ENCODE measurements at places on chromosomes 12 and 14.

DNA sequence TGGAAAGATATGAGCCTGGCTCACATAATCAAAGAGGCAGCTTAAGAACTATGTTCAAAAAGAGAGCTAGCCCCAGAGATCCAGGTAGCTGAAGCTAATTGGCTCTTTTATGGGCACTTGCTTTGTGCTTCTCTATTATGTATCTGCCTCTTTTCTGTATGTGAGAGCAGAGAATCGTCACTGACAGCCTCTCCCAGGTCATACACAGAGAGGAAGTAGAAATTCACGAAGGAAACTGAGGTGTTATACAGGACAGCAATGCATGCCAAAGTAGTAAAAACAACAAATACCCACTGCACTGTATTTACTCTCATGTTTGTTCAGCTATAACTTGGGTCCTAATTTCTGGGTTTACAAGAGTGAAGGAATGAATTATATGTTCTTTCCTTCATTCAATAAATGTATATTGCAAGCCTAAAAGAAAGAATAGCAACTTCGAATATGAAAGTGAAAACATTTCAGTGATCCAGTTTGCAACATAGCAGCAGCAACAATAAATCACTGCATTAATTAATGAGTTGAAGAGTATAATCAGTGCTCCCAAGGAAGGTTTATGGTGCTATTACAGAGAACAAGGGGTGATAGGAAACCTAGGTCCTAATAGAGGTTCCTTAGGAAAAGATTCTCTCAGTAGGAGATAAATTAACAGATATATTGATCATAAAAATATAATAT, 47.1 kb upstream of the ATXN7L3B start:
- no peak for DNase-seq

GRCh38 chr12:77599782-77600467, 230.8 kb upstream of the NAV3 start:
- no peak for DNase-seq

- no peak for DNase-seq
These were observed 506.2 kb upstream of the TBX3 start for GRCh38 chr12:115190010-115190770.

GRCh38 chr12:4526923-4527546, 11.7 kb upstream of the RAD51AP1 start:
- DNase-seq, result no peak

- peak; percentile 77 for DNase-seq
These were observed 15.3 kb upstream of the SPIC start for GRCh38 chr12:101459642-101460346.

GRCh38 chr12:2944401-2945047, 14.7 kb upstream of the TEAD4 start:
- DNase-seq, result peak; percentile 31

- DNase-seq, result no peak
These were observed 979.8 kb downstream of the BCL11B start for GRCh38 chr14:98292191-98292590.

DNA sequence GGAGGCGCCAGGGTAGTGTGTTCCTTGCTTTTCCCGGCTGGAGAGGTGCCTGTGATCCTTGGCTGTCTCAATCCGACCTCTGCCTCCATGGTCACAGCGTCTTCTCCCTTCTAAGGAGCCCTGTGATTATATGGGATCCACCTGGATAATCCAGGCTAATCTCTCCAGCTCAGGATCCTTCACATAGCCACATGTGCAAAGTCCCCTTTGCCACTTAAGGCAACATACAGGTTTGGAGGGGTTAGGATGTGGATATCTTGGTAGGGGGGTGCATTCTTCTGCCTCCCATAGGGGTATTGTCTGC, 1.2 kb upstream of the HVCN1 start:
- no peak for DNase-seq

DNA sequence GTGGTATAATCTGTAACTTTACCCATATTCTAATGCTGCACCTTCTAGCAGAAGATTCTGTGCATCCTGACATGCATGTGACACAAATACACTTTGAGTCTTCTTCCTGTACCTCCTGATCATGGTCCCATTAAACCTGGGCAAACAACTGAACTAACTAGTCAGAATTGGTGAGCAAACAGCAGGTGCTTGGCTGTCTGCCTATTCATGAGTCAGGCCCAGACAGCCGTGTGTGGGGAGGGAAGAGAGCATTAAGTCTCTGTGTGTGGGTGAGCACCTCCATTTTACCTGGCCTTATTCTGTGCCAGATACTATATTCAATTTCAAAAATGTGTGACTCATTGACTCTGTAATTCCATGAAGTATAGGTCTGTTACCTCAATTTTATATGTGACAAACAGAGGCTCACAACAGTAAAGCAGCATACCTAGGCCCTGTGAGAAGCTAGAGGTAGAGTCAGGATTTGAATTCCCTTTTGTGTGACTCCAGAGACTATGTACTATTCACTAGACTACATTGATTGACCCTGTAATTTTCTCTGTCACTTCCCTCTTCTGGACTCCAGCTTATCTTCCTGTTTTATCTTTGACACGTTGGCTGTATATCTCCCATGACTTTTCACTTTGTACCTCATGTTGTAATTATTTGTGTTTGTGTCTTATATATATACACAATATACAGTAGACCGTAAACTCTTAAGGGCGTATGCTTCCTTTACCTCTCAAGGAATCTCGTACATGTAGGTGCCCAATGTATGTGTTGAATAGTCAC, 32.2 kb downstream of the SUSD6 start:
- DNase-seq, result no peak

DNA sequence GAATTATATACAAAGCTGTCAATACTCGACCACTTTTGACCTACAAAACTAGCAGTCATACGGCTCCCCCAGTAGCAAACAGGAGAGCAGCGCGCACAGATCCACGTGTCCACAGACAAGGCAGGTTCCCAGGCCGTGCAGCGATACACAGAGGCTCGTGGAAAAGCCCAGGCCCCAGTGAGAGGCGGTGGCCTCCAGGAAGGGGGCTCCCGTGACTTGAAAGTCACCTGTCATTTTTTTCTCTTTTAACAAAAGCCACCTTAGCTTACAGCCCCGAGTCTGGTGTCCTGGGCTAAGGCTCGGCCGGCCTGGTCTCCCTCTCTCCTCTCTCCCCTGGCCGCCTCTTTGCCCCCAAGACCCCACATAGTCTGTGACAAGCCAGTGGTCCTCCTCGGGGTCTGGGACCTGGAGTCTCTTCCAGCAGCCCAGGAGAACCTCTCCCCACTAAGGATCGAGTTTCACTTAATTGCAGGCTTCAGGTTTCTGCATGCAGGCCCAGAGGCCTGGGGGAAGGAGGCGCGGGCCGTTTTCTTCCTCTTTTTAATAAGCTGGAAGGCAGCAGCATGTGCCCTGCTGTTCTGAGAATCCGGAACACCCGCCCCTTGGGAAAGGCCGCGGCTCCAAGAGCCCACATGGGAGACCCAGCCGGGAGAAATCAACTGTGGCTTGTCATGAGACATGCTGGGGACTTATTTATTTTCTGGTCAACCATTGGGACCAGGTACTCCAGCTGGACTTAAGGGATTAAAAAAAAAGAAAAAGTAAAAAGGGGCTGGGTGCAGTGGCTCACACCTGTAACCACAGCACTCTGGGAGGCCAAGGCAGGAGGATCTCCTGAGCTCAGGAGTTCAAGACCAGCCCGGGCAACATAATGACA, 15.9 kb downstream of the NCOR2 start:
- no peak for DNase-seq

- DNase-seq, result no peak
These were observed 46.0 kb downstream of the TBK1 start for GRCh38 chr12:64497903-64498302.
